DMS53 (cell line): ENCODE measurements at places on chromosomes 7 and 10.

GRCh38 chr7:91618776-91619765 is 261.4 kb downstream of the MTERF1 start:
- no peak for DNase-seq

DNA sequence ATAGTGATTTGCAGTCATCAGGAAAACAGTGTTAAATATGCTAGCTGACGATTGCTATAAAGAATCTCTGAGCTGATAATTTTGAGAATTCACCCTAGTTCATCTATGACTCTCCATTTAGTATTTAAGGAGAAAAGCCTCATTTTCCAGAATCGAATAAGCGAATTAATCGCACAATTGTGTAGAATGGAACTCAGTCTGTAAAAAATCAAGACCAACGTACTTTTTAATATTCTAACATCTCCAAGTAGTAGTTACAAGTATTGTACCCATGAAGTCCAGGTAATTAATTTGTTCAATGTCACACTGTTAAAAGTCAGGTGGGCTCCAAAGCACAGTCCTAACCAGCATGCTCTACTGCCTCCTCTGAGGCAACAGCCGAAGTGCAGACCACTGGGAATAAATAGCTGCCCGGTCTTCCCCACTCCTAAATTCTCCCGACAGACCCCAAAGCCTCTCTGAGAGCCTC is 380 bp upstream of the AGBL3 start:
- DNase-seq = no peak

GRCh38 chr10:5630112-5630436 is 36.3 kb downstream of the ASB13 start:
- DNase-seq = no peak

DNA sequence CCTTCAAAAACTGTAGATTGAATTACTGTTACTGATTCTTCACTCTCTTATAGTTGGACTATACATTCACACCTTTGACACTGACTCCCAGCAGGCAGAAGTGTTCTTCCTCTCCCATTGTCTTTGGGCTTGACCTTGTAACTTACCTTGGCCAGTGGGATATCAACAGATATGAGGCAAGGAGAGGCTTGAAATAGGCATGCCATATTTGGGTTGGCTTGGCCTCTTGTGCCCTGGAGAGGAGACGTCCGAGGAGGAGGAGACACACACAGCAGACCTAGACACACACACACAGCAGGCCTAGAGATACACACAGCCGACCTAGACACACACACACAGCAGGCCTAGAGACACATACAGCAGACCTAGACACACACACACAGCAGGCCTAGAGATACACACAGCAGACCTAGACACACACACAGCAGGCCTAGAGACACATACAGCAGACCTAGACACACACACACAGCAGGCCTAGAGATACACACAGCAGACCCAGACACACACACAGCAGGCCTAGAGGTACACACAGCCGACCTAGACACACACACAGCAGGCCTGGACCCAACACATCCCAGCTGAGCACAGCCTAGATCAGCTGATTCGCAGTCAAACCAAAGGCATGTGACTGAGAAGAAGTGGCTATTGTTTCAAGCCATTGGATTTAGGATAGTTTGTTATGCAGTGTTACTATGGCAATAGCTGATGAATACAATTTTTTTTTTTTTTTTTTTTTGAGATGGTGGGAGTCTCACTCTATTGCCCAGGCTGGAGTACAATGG is 12.5 kb upstream of the GNA12 start:
- peak; percentile 73 for DNase-seq

- DNase-seq = no peak
Observed at GRCh38 chr7:18450019-18450418, 45.5 kb upstream of the HDAC9 start.

- DNase-seq = no peak
Observed at GRCh38 chr10:13883636-13884444, 297.1 kb downstream of the PRPF18 start.

GRCh38 chr10:71368176-71368575 is 28.5 kb upstream of the CDH23 start:
- DNase-seq = no peak

- peak; percentile 76 for DNase-seq
Observed at GRCh38 chr10:101110856-101111523, 20.1 kb upstream of the TLX1 start.

- DNase-seq = peak; percentile 18
Observed at GRCh38 chr10:1939016-1939415, 201.7 kb upstream of the ADARB2 start.

GRCh38 chr10:118626953-118627352 is 31.5 kb upstream of the PRLHR start:
- DNase-seq = peak; percentile 11

- DNase-seq = no peak
Observed at GRCh38 chr10:119691726-119692125, 34.1 kb upstream of the INPP5F start.

- no peak for DNase-seq
Observed at GRCh38 chr7:47557694-47558670, 23.9 kb downstream of the TNS3 start.

DNA sequence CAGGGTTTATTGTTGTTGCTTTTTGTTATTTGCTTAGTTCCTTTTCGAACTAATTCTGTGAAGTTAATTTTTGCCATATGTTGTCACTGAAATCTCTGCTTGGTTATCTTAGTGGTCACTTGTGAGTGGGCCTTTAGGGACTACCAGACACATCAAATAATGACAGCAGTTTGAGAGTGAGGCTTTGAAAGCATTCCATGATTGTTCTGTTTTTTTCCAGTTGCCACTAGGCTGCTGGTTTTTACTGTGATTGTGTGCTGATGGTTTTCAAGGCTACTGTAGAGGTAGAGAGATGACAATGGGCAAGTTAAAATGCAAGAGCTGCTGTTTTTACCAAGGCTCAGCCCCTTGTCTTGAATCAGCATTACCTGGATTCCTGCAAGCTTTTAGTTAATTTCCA is 20.0 kb downstream of the SEPTIN7 start:
- DNase-seq = no peak

GRCh38 chr10:79442171-79443040 is 3.0 kb downstream of the ZCCHC24 start:
- DNase-seq = no peak

GRCh38 chr7:154869436-154869835 is 133.5 kb downstream of the PAXIP1 start:
- no peak for DNase-seq

- no peak for DNase-seq
Observed at GRCh38 chr7:70317356-70317755, 719.1 kb downstream of the AUTS2 start.

DNA sequence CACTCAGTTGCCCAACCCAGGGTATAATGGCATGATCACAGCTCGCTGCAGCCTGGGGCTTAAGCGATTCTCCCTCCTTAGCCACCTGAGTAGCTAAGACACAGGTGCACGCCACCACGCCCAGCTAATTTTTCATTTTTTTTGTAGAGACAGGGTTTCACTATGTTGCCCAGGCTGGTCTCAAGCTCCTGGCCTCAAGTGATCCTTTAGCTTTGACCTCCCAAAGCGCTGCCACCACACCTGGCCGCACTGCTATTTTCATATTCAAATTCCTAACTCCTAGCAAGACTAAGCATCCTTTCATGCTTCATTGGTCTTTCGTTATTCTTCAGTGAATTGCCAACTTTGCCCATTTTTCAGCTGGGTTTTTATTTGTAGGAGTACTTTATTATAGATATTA is 30.4 kb upstream of the DAGLB start:
- no peak for DNase-seq

- peak; percentile 64 for DNase-seq
Observed at GRCh38 chr7:153193144-153193595, 433.6 kb downstream of the ACTR3B start.

- no peak for DNase-seq
Observed at GRCh38 chr10:80896959-80897358, 359.3 kb downstream of the SH2D4B start.

- peak; percentile 94 for DNase-seq
Observed at GRCh38 chr10:27745732-27746396, at the start of gene MKX. MKX (minus strand) TSS chr10:27745819; CDS start chr10:27743415, 2,404 bp downstream.

- DNase-seq = peak; percentile 71
Observed at GRCh38 chr10:5976512-5977470, 552 bp downstream of the IL15RA start.

GRCh38 chr7:50939021-50939420 is 156.3 kb upstream of the GRB10 start:
- DNase-seq = no peak

- DNase-seq = peak; percentile 24
Observed at GRCh38 chr7:44075296-44076075, 6.8 kb downstream of the POLM start.

DNA sequence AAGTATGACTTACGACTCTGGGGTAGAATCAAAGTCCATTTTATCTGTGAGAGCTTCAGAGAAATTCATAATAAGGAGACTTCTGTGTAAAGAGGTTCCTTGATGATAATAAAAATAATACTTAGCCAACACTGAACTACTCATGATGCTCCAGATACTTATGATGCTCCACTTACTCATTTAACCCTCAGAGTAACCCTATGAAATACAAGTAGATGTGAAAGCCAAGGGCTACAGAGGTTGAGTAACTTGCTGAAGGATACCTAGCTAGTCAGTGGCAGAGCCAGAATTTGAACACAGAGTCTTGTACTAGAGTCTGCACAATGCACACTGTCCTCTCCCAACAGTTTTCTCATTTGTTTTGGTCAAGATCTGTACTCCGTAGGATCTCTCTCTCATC is 89.5 kb downstream of the HECW1 start:
- no peak for DNase-seq

- no peak for DNase-seq
Observed at GRCh38 chr10:26423722-26424121, 14.4 kb upstream of the APBB1IP start.

GRCh38 chr10:49429458-49429857 is 33.6 kb upstream of the DRGX start:
- no peak for DNase-seq

- DNase-seq = peak; percentile 18
Observed at GRCh38 chr7:155007947-155008346, 5.0 kb upstream of the PAXIP1 start.

- no peak for DNase-seq
Observed at GRCh38 chr7:40463446-40463845, 328.6 kb downstream of the SUGCT start.
